ENCODE measurements at places on chromosomes 3 and 15. TPM values are rescaled to one million over a fixed set of nuclear protein-coding genes. Genes with fewer than 3 reads are reported as not detected.

DNA sequence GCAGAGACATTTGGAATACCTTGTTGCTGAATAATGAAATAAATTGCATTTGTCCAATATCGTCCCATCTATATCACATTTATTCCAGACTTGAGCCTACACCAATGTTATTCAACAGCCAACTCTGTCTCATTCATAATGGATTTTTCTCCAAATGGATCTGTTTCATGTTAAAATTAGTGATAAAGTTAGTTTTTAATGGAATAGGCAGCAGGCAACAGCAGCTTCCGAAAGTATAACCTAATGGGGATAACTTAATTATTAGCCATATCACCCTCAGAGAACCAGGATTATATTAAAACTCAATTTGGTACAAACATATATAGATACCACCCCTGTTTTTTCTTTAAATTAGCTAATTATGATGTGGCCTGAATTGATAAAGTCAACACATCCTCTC lies 86.5 kb upstream of the ICE2 start:
- H3K27me3 ChIP-seq, result no peaks in the 10 kb centered on the region
- DNase-seq, result no peak

- no peak for DNase-seq
- no peaks in the 10 kb centered on the region for H3K4me1 ChIP-seq
- no peaks in the 10 kb centered on the region for H3K36me3 ChIP-seq
- no peak overlapping the region for H3K27ac ChIP-seq
These were observed 878.0 kb downstream of the PDCD6IP start for GRCh38 chr3:34676436-34676835.

GRCh38 chr3:151203051-151203420 lies at the start of gene GPR171:
Gene GPR171, minus strand, starts transcription at chr3:151203216. Its CDS starts 3,830 bp downstream, at chr3:151199386.
- H3K36me3 ChIP-seq, result no peaks in the 10 kb centered on the region
- DNase-seq, result no peak
- no peak within 1 kb of the TSS for H3K4me3 ChIP-seq
- H3K27me3 ChIP-seq, result no peaks in the 10 kb centered on the region

DNA sequence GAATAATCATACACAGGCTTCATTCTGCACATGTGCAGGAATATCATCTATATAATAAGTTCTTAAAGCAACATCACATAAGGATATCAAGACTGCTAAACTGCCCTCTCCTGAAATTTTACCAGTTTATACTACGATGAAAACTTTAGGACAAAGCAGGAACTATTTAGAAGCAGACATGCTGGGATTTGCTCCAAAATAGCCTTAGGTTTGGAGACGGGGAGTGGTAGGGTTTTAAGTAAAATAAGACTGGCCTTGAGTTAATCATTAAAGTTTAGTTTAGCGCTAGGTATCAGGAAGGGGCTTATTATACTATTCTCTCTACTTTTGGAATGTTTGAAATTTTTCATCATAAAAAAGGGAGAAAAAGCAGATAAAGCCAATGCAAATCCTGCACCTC lies 115.8 kb downstream of the SRGAP3 start:
- no peak overlapping the region for H3K4me3 ChIP-seq
- H3K27me3 ChIP-seq, result peaks cover 6% of the 10 kb centered on the region
- DNase-seq, result no peak
- H3K4me1 ChIP-seq, result no peaks in the 10 kb centered on the region
- no peaks in the 10 kb centered on the region for H3K36me3 ChIP-seq

DNA sequence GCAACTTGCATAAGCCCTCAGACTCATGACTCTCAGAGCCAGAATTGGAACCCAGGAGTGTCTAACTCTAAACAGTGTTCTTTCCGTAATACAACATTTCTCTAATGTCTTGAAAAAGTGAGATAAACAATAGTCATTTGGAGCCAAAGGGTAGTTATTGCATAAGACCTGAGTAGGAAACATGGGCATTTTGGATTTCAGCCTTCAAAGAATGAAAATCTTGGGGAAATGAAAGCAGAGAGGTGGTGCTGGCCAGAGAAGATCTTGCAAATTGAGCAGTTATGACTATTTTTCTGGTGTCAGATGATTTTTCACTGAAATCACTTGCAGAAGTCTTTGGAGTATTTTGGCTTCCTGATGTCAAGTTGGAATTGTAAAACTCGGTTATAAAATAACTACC lies 379.4 kb downstream of the DIPK2A start:
- H3K27me3 ChIP-seq, result no peaks in the 10 kb centered on the region
- no peak for DNase-seq
- H3K4me1 ChIP-seq, result no peaks in the 10 kb centered on the region
- no peaks in the 10 kb centered on the region for H3K36me3 ChIP-seq

- H3K36me3 ChIP-seq, result no peaks in the 10 kb centered on the region
- H3K4me1 ChIP-seq, result peaks cover 20% of the 10 kb centered on the region
- DNase-seq, result no peak
- no peaks in the 10 kb centered on the region for H3K27me3 ChIP-seq
These were observed 42.0 kb upstream of the CLRN1 start for GRCh38 chr3:151014501-151015018.

GRCh38 chr3:23404246-23404645 lies 201.1 kb downstream of the UBE2E2 start:
- H3K36me3 ChIP-seq, result no peaks in the 10 kb centered on the region
- H3K4me1 ChIP-seq, result peaks cover 12% of the 10 kb centered on the region
- no peaks in the 10 kb centered on the region for H3K27me3 ChIP-seq
- no peak for DNase-seq
- no peak overlapping the region for H3K27ac ChIP-seq

GRCh38 chr3:74273555-74274402 lies 340.7 kb downstream of the CNTN3 start:
- no peak overlapping the region for H3K4me3 ChIP-seq
- H3K36me3 ChIP-seq, result no peaks in the 10 kb centered on the region
- H3K27me3 ChIP-seq, result no peaks in the 10 kb centered on the region
- no peaks in the 10 kb centered on the region for H3K4me1 ChIP-seq

DNA sequence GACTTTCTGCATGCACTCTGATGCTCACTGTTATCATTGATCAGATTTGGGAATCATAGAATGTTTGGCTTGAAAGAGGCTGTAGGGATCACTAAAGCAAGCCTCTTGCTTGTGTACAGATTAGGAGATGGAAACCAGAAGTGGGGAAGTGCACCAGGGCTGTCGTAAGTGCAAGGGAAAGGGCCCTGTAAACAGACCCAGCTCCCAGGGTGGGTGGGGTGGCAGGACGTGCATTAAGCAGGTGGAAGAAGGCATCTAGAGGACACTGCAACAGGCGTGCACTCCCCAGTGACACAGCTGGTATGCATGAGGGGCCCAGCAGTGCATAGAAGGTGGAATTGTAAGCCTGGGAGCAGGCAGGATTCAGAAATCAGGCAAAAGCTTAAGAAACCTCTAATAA lies 58.0 kb upstream of the SLC7A14 start:
- DNase-seq, result no peak
- no peaks in the 10 kb centered on the region for H3K36me3 ChIP-seq
- no peak overlapping the region for H3K4me3 ChIP-seq
- H3K27ac ChIP-seq, result no peak overlapping the region

DNA sequence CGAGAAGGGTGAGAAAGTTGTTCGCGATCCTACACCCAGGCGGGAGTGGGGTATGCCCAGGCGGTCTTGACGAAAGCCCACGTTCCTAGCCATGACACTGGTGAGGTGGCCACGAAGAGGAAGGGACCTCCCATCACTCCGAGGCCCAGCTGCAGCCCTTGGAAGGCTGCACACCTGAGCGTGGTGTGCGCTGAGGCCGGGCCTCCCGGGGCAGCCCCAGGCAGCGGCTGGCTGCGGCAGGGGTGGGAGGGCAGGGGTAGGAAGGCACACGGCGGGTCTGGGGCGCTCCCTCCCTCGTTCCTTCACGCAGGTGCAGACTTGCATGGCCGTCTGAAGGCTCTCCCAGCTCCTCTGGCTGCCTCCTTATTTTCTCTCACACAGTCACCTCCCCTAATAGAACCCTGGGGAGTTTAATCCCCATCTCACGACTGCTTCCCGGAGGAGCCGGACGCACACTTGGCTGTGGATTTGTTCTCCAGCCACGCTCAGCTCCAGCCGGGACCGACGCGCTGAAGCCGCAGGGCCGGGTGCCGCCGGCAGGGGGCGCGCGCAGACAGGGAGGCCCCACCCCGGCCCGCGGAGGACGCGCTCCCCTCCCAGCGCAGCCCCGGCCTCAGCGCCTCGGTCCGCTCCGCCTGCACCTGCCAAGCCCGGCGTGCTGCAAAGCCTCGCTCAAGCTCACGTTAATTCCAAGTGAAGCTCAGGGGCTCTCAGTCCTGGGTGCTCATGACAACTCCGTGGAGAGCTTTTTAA lies 37.8 kb upstream of the MUC4 start:
- H3K36me3 ChIP-seq, result no peaks in the 10 kb centered on the region
- DNase-seq, result no peak

- H3K4me1 ChIP-seq, result no peaks in the 10 kb centered on the region
- no peak for DNase-seq
- no peak overlapping the region for H3K4me3 ChIP-seq
- H3K27me3 ChIP-seq, result no peaks in the 10 kb centered on the region
These were observed 32.1 kb downstream of the TFDP2 start for GRCh38 chr3:142117056-142117851.

- H3K27me3 ChIP-seq, result no peaks in the 10 kb centered on the region
- no peak overlapping the region for H3K4me3 ChIP-seq
- no peaks in the 10 kb centered on the region for H3K4me1 ChIP-seq
- no peaks in the 10 kb centered on the region for H3K36me3 ChIP-seq
These were observed 56.1 kb upstream of the TRPM1 start for GRCh38 chr15:31157644-31158069.

DNA sequence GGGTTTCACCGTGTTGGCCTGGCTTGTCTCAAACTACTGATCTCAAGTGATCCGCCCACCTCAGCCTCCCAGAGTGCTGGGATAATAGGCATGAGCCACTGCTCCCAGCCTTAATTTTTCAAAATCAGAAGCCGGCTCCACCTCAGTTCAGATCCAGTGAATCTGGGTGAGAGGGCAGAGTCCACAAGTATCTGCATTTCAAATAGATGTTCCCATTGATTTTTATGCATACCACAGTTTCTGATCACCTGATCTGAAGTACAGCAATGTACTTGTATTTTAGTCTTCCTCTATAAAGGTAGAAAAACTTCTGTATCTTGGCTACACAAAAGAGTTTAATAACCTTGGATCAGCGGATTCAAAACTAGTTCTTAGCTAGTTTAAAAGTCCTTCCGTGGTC lies 4.2 kb upstream of the EIF4A2 start:
- no peaks in the 10 kb centered on the region for H3K36me3 ChIP-seq
- H3K27ac ChIP-seq, result no peak overlapping the region
- H3K4me3 ChIP-seq, result no peak overlapping the region
- no peaks in the 10 kb centered on the region for H3K27me3 ChIP-seq

GRCh38 chr3:52431459-52432223 lies 13.3 kb downstream of the SEMA3G start:
- peak; percentile 55 for DNase-seq
- H3K27ac ChIP-seq, result no peak overlapping the region
- H3K36me3 ChIP-seq, result no peaks in the 10 kb centered on the region
- H3K4me1 ChIP-seq, result peaks cover 4% of the 10 kb centered on the region

- H3K4me1 ChIP-seq, result peaks cover 30% of the 10 kb centered on the region
- H3K36me3 ChIP-seq, result no peaks in the 10 kb centered on the region
- no peak overlapping the region for H3K27ac ChIP-seq
- H3K4me3 ChIP-seq, result no peak overlapping the region
These were observed 16.0 kb downstream of the UBE2E2 start for GRCh38 chr3:23219117-23219516.

DNA sequence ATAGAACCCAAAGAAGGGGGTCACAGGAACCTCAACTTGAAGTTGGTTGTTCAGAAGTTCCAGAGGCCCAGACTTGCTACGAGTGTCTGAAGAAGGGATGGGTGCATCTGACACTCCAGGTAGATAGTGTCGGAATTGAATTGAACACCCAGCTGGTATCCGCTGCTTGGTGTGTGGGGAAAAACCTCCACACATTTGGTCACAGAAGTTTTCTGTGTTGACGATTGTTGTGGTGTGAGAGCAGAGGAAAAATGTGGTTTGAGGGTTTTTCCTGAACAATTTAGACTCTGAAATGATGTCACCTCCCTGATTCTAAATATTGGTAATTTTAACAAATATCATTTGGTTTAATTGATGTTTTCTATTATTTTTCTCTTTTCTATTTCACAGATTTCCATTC lies 218.8 kb upstream of the CTNNB1 start:
- H3K4me3 ChIP-seq, result no peak overlapping the region
- DNase-seq, result no peak
- peaks cover 9% of the 10 kb centered on the region for H3K4me1 ChIP-seq
- no peaks in the 10 kb centered on the region for H3K36me3 ChIP-seq
- no peaks in the 10 kb centered on the region for H3K27me3 ChIP-seq

DNA sequence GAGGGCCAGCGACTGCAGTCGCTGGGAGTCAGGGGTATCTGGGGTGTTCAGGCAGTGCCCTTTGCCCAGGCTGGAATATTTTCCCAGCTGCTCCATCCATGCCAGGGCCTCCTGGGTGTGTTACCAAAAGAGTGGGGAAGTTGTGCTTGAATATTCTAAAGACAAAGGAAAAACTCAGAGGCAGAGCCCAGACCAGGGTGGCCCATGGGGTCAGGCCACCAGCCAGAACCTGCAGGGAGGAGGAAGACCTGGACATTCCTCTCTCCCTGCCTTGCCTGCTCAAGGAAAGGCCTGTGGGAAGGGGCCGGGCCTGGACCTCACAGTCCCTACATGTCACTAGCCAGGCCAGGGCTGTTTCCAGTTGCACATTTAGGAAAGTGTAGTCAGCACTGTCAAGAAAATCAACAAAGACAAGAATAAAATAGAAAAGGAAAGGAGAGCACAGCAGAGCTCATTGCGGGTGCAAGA lies 16.0 kb upstream of the KLF15 start:
- H3K4me1 ChIP-seq, result peaks cover 6% of the 10 kb centered on the region
- DNase-seq, result peak; percentile 25
- no peaks in the 10 kb centered on the region for H3K36me3 ChIP-seq
- no peak overlapping the region for H3K4me3 ChIP-seq
- no peaks in the 10 kb centered on the region for H3K27me3 ChIP-seq
- no peak overlapping the region for H3K27ac ChIP-seq

GRCh38 chr3:33652736-33653135 lies 65.3 kb downstream of the CLASP2 start:
- H3K36me3 ChIP-seq, result no peaks in the 10 kb centered on the region
- no peak overlapping the region for H3K4me3 ChIP-seq
- no peak for DNase-seq

DNA sequence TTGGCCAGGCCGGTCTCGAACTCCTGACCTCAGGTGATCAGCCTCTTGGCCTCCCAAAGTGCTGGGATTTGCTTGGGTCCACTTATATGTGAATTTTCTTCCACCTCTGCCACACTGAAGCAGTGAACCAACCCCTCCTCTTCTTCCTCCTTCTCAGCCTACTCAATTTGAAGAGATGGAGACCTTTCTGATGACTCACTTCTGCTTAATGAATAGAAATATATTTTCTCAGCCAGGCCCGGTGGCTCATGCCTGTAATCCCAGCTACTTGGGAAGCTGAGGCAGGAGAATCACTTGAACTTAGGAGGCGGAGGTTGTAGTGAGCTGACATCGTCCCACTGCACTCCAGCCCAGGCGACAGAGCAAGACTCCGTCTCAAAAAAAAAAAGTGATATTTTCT lies 46.8 kb upstream of the GATM start:
- no peak for DNase-seq
- H3K4me3 ChIP-seq, result no peak overlapping the region
- H3K27ac ChIP-seq, result no peak overlapping the region
- no peaks in the 10 kb centered on the region for H3K4me1 ChIP-seq
- peaks cover 30% of the 10 kb centered on the region for H3K36me3 ChIP-seq

Gene EMC7
- total RNA-seq, result 49.3 TPM

Gene RTP1
- total RNA-seq, result not detected

Gene ACKR2
- total RNA-seq, result 1.9 TPM

Gene MEGF11
- total RNA-seq, result not detected

Gene SLC25A20
- 18.2 TPM for total RNA-seq

Gene MUC4
- total RNA-seq, result 0.36 TPM

Gene DOCK3
- 3.3 TPM for total RNA-seq

Gene GOLGA6L10
- total RNA-seq, result 1.8 TPM
